ENCODE measurements at places on chromosomes 3 and 15.

GRCh38 chr3:177041730-177042551 is 155.3 kb downstream of the TBL1XR1 start:
- no peak for DNase-seq

DNA sequence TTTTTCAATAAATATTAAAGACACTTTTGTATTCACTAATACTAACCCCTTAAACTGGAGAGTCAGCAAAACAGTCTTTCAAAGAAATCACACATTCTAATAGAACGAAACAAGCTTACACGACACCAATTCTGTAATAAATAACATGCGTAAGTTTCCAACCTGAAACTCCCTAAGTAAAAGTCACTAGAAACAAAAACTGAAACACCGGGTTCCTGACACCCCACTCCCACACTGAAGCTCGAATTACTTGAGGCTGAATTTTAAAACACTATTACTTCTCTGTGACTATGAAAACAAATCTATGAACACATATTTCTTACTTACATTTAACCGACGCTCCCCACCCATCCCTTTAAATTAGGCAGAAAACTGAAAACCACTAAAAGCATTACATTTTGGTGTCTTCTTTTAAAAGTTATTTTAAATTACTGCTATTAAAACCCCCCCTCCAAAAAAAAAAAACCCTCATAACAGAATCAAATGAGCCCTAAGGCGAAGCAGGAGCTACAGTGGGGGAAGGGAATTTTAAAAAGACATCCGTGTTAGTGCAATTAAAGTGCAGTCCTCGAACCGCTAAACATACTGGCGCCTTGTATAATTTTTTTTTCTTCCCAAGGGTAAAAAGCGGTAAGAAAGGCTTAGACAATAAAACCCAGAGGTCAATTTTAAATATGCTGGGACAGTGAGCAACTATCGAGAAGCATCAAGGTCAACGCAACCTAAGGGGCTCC is 878 bp downstream of the SPPL2A start:
- DNase-seq, result no peak

- no peak for DNase-seq
These were observed 15.5 kb downstream of the HTR3C start for GRCh38 chr3:184068344-184068743.

GRCh38 chr15:52193321-52193720 is 2.1 kb upstream of the GNB5 start:
- no peak for DNase-seq

GRCh38 chr15:50110285-50110684 is 8.7 kb downstream of the ATP8B4 start:
- DNase-seq, result no peak
